Fibroblast of the aortic adventitia (primary cell): ENCODE measurements at places on chromosomes 2 and 18.

GRCh38 chr18:48030616-48031480 lies 100.4 kb upstream of the SMAD2 start:
- DNase-seq, result peak; percentile 67

GRCh38 chr2:226740039-226740648 lies 59.5 kb downstream of the IRS1 start:
- DNase-seq, result no peak

GRCh38 chr18:616380-616995 lies 19.7 kb downstream of the CLUL1 start:
- DNase-seq, result peak; percentile 82

DNA sequence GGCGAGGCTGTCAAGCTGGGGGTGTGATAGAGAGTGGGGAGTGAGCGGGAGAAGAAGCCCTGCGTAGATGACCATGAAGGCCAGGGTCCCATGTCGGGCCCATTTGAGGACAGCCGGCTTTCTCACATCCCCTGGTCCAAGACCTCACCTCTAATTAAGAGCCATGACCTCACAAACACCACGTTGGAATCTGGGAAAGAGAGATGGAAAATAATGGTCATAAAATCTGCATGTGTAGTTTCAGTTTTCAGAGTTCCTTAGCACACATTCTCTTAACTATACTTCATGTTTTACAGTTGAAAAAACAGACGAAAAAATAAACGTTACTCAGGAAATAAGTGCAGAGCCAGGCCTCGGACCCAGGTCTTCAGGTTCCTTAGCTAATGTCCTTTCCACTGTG lies 244.8 kb upstream of the SIX2 start:
- DNase-seq, result no peak

- no peak for DNase-seq
Measured at GRCh38 chr18:58175786-58176176, 131.8 kb downstream of the NEDD4L start.

DNA sequence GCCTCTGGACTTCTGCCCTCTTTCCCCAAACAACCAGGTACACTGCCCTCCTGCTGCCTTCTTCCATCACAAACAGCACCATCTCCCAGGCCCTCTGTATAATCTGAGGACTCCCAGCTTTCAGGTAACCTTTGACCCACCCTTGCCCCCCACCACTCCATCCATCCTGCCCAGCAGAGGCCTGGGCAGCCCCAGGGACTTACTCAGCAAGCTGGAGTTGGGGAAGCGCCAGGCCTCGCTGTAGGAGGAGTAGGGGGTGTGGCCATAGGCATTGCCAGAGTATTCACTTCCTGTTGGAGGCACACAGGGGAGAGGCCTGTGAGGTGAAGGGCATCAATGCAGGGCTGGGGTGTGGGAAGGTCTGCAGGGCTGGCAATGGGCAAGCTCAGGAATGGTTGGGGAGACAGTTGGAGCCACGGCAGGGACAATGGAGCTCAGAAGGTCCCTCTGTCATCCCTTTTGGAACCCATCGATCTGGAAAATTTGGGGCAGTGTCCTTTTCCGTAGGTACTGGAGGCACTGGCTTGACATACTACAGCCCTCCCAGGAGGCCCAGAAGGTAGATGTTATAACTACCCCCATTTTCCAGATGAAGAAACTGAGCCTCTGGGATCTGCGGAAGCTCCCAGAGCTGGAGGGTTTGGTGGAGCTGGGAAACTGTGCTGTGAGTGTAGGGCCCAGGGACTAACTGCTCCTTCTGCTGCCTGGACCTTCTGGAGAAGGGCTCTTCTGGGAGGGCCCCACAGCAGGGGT lies 46.3 kb downstream of the PSD4 start:
- peak; percentile 62 for DNase-seq

GRCh38 chr2:98436734-98437133 lies 7.9 kb upstream of the INPP4A start:
- DNase-seq, result no peak

DNA sequence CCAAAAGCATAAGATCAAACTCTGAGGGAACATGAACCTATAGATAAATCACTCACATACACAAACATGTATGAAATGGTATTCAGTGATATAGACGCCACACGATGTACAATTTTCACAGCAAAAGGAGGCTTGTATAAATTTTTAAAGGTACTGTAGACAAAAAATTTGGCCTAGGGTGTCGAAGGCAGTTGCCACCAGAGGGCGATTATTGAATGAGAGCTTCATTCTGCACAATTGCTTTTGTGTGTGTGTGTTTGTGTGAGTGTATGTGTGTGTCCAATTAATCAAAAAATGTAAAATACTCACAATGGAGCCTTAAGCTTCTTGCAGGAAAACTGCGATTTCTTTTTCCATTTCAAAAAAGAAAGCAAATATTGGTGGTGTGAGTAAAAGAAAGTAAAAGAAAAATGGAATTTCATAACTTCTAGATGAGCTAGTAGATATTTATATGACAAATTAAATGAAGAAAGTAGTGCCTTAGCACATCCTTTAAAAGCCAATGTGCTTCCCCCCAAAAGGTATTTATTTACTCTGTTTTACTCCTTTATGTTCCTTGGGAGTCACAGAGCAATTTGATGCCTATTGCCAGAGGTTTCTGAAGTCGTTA lies 800.1 kb downstream of the SATB2 start:
- DNase-seq, result peak; percentile 17

GRCh38 chr2:59690849-59691248 lies 862.6 kb downstream of the BCL11A start:
- no peak for DNase-seq

GRCh38 chr2:204452464-204453023 lies 92.7 kb upstream of the PARD3B start:
- DNase-seq, result peak; percentile 85

GRCh38 chr2:224722770-224723169 lies 6.6 kb upstream of the CCDC195 start:
- no peak for DNase-seq

DNA sequence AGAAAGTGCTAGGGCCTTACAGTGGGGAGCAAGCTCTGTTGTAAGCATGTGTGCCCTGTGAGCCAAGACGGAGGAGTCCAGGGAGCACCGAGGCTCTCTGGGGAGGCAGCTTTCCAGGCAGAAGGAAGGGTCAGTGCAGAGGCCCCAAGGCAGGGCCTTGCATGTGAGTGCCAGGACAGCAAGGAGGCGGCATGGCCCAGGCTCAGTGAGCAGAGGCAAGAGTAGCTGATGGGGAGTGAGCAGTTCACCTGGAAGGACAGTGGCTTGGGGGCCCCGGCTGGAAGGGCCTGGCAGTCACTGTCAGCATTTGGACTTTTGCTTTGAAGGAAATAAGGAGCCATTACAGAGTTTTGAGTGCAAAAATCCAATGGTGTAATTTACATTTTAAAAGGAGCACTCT lies 223.8 kb upstream of the RAB12 start:
- no peak for DNase-seq

DNA sequence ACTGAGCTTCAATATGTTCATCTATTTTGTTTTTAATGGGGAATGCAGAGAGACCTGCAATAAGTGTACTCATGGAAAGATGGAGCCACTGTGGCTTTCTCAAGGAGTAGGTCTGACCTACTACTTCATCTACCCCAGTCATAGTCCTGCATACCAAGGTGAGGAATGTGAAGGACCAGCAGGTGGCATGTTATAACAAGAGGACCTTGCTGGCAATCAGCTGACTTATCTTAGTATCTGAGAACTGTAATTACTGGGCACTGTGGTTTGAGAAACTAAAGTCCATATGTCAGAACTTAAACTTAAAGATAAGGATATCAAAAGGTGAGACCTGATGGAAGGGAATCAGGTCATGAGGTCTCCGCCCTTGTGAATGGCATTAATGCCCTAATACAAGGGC lies 1104.2 kb downstream of the BCL11A start:
- no peak for DNase-seq

GRCh38 chr18:8781671-8782070 lies 76.3 kb downstream of the MTCL1 start:
- DNase-seq, result no peak

- DNase-seq, result no peak
Measured at GRCh38 chr2:74441170-74441689, 507 bp downstream of the RTKN start.

- peak; percentile 55 for DNase-seq
Measured at GRCh38 chr2:18924886-18925285, 335.5 kb upstream of the NT5C1B start.

DNA sequence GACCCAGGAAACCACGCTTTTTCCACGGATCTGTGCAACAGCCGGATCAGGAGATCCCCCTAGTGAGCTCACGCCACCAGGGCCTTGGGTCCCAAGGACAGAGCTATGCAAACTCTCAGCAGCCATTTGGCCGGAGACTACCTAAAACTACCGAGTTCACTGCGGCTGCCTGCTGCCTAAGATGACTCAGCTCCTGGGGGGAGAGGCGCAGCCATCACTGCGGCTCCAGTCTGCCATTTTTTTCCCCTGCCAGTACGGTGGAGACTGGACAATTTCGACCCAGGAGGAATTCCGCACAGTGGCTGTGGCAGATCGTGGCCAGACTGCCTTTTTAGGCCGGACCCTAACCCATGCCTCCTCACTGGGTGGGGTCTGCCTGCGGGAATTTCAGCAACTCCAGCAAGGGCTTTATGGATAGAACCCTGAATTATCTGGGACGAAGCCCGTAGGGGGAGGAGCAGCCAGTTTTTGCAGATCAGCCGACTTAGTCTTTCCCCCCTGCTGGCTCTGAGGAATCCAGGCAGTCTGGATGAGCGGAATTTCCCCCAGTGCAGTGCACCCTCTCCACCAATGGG lies 424.9 kb upstream of the UBE2E3 start:
- DNase-seq, result no peak
